ENCODE measurements at places on chromosomes 16 and 17.

DNA sequence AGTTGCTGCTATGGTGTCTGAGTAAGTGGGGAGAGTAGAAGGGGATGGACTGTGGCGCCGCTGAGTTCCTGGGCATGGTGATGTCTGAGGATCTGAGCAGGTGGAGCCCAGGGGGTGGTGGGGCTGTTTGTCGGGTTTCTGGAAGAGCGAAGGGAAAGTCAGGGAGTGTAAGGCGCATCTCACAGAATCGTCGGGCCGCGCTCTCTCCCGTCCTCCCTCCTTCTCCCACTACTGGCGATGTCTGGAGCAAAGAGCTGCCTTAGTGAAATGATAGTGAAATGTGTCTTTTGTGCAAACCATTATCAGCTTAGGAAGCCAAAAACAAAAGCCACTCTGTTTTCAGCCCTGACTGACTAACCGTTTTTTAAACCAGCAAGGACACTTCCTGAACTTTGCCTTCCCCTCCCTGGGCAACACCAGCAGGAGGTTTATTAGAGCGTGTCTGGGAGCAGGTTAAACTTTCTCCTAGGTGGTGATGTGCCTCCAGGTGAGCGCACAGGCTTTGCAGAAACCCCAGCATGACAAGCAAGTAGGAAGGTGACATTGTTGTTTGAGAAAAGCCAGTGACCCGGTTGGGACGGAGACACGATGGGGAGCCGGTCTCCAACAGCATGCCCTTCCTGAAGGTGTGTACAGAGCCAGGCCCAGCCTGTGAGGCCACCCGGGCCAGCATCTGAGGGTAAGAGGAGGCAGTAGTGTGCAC lies 49.1 kb downstream of the RAB11FIP3 start:
- DNase-seq: no peak

DNA sequence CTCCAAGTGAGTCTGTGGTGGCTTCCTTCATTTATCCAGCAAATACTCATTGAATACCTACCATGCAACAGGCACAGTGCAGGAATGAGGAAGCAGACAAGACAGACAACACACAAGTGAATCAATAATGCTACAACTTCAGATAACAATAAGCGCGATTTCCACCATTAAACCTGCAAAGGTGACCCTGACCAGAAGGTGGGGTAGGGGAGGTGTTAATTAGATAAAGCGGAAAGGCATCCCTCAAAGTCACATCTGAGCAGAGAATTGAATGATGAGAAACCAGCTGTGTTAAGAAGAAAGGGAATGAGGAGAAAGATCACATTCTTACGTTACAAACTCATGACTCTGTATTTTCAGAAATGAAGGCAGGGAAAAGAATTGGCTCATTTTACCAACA lies 26.3 kb downstream of the ZZEF1 start:
- DNase-seq: no peak

DNA sequence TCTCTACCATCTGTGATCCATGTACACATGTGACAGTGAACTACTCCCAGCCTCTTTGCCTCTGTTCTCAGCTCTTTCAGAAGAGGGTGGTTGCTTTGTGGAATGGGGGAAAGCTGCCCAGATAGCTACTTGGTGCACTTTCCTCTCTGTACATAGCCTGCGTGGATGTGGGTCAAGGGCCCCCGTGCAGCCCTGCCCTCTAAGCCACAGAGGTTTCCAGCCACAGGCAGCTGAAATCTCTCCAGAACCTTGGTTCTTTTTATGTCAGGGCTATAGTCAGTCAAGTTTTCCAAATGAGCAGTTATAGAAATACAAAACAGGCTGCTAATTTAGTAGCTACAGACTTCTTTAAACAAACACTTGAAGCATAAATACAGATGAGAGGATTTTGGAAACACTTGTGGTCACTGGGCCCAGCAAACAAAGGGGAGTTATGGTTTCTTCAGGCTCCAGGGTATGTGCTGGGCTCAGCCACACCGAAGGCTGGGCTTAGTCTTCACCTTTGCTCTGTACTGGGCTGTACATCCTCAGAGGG lies 199.7 kb upstream of the ASIC2 start:
- no peak for DNase-seq

GRCh38 chr16:30548416-30549253 lies 9.5 kb downstream of the ZNF764 start:
- no peak for DNase-seq

- DNase-seq: no peak
These were observed 111.7 kb downstream of the TANGO6 start for GRCh38 chr16:68954911-68955635.

- no peak for DNase-seq
These were observed 109.5 kb downstream of the ANKFN1 start for GRCh38 chr17:56262803-56263202.

GRCh38 chr17:6641247-6641863 lies 495 bp downstream of the TXNDC17 start:
- DNase-seq: peak; percentile 38

DNA sequence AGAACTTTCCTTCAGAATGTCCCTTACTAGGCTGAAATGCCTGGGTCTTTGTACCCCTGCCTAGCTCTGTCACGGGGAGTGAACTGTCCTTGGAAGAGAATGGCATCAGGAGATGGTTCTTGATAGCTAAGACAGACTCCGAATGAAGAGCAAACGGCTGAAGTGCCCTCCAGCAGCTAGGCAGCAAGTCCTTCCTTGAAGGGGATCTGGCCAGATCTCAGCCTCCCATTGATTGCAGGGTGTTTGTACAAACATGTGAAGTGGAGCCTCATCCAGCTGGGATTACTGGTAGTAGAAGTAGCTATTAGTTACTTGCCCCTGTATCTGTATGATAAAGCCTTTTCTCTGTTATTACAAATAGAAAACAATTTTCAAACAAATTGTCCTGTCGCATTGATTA lies 30.9 kb downstream of the LRRC36 start:
- no peak for DNase-seq

DNA sequence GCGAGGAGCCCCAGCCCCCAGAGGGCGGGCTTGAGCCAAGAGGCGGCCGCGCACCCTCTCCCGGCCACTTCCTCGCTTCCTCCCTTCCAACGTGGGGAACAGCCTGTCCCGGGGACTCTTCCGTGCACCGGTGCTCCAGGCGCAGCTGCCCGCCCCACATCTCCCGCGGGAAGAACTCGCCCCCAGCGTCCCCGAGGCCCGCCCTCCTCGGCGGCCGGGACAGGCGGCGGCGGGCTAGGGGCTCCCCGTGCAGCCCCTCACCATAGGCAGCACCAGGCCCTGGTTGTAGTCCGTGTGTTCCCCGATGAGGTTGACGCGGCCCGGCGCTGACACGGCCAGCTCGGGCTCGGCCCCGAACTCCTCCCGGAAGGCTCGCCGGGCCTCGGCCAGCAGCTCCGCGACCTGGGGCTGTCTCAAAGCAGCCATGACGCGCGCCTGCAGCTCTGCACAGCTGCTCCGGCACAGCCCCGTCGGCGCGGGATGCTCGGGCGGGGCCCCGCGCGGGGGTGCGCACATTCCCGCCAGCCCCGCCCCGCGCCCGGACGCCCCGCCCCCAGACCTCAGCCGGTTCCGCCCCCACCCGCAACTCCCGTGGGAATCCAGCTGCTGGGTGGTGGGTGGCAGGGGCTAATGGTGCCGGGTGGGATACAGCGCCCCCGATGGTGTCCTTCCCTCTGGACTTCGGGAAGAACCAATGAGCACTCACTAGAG lies at the start of gene GALK1:
TSS of gene GALK1 (minus strand) at position 482 of the 711 bp plus-strand sequence. CDS start at position 426, 56 bp downstream.
- DNase-seq: peak; percentile 81

DNA sequence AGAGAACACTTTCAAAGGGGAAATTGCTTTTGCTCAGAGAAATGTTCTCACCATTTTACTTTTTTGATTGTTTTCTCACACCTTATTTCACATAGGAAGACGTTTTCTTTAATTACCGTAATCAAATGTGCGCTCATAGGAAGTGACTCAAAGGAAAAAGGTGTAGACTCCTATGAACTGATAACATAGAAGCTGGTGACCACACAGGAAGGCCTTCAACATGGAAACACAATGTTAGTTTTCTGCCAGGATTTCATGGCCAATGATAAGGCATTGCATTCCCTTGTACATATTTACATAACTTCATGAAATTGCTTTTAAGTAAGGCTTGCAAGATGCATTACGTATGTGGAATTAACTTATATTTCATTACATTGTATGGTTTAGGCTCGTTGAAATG lies 40.9 kb upstream of the KCNJ16 start:
- DNase-seq: no peak

- no peak for DNase-seq
These were observed 14.8 kb downstream of the TRARG1 start for GRCh38 chr17:1294157-1294717.

DNA sequence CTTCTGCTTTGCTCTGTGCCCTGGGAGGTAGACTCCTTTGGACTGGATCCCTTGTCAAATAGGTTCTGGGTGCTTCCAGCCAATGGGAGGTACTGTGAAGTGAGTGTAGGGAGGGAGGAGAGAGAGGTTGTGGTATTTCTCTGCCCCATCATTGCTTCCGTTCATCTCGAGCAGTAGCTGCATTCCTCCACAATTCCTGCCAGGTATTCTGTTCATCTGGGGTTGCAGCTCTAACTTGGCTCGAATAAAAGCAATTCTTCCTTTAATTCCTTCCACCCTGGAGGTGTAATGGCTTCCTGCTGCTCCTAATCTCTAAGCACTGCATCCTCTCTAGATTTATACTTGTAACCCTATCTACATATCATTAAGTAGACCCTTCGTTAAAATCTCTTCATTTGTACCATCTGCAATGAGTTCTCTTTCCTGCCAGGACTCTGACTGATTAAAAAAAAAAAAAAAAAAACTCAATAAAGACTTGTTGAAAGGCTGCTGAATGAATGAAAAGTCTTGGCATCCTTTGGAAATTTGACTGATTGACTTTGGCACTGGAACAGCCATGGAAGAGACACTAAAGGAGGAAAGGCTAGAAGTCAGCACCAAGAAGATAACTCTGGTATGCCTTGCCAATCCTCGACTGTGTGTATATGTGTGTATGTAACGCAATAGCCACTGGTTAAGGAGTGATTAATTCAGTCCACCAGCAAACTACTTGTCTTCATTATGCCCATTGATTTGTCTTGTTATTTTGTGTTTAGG lies 616.9 kb upstream of the SOX9 start:
- no peak for DNase-seq

DNA sequence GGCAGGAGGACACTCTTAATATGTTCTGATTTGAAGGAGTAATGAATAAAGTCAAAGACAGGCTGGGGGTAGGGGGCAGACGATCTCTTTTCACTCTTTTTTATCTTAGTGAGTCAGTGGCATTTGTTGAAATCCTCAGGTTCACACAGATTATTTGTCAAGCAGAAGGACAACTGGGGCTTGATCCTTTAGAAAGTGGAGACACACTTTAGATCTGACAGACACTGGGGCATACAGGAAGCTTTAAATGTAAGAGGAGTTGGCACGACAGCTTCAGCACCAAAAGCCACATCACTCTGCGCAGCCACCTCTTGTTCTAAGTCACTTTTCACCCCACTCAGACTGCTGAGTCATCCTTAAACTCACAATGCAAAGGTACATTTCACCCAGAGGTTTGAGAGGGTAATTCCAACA lies 121.5 kb downstream of the STXBP4 start:
- no peak for DNase-seq

DNA sequence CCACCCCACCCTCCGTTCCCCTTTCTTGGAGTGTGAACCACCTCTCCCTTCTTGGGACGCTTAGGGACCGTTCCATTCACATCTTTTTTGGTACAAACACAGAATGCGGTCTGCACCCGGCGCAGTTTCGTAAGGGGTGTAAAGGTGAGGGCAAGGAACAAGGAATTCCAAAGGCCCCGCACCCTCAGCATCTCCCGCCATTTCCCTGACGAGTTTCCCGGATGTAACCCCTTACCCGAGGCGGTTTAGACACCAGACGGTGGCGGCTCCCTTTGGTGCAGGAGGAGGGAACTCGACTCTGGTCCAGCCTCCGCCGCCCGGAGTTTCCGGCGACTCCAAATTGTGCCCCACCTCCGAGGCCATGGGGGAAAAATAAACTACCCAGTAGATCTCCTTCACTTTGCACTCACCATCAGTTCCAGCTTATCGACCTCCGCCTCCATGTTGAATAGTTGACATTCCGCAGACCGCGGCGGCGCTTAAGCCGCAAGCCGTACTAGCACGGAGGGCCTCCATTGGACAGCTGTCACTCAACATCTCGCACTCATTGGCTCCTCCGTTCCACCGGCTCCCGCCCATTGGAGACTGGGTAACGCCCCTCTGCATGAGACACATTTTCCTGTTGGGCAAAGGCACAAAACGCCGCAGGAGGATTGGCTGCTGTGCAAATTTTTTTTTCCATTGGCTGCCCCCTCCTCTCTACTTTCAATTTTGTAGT lies at the start of gene SKA2:
TSS of gene SKA2 (minus strand) at position 466 of the 718 bp plus-strand sequence. CDS start at position 443, 23 bp downstream.
- DNase-seq: peak; percentile 95

DNA sequence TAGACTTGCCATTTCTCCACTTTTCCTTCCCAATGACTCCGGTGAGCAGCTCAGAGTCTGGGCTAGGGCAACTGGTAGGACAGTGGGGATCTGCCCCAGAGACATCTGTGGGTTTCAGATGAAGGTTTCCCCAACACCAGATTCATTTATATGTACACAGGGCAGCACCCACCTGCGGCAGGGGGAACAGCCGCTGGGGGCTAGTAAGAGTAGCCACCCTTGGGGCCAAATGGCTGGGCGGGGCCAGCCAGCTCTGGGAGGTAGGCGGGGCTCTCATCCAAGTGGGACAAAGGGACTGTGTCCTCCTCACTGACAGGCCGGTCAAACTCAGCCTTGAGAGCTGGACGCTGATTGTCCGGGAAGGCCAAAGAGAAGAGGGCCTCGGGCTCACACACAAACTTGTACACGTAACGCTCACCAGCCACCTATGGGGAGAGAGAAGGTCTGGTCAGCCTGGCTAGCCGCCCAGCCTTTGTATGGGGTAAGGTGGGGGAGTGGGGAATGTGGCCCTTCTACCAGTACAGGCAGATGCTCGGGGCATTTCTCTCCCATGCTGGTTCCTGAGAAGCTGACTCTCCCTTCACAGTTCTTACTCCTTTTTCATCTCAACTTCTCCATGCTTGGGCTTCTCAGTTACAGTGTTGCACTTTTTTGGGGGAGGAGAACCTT lies 17.7 kb downstream of the ETV4 start:
- DNase-seq: no peak

DNA sequence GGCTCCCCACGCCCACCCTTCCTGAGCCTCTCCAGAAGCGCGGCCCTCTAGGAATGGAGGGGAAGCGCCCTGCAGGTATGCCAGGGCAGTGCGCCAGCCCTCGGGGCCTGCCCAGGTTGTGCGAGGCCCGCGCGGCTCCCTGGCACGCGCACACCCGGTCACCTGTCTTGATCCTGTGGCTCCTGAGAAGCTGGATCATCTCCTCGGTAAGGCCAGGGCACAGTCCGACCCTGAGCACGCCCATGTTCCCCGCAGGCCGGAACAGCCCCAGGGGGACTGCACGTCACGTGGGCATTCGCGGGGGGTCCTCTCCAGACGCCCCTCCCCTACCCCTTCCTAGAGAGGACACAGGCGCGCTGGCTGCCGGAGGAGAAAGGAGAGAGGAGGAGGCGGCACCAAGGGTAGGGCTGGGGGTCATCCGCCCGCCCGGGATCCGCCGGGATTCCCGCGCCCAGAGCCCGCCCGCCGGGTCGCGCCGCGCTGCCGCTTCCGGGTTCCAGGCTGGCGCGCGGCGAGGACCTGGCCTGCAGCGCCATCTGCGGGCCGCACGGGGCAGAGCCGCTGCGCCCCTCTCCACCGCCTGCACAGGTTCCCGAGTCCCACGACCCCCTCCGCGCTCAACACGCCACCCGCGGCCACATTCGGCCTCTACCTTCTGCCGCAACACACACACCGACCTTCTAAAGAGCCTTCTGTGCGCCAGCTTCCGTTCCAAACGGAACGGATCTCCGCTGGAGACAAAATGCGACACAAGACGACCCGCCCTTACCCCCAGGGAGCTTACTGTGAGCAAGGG lies at the start of gene RAD51D:
TSS of gene RAD51D (minus strand) at position 491 of the 796 bp plus-strand sequence. CDS start at position 244, 247 bp downstream.
- peak; percentile 82 for DNase-seq

Measured in liver (tissue), 10 donors.